Activated CD4-positive, alpha-beta T cell treated with anti-CD3 and anti-CD28 coated beads, Interleukin-2, amount 10 ng/mL, durations not matched to agents 7 days and 5 days (primary cell): ENCODE measurements at places on chromosomes 2 and 18.

- peak; percentile 39 for DNase-seq
Measured at GRCh38 chr2:61471905-61472805, 1.3 kb upstream of the USP34 start.

DNA sequence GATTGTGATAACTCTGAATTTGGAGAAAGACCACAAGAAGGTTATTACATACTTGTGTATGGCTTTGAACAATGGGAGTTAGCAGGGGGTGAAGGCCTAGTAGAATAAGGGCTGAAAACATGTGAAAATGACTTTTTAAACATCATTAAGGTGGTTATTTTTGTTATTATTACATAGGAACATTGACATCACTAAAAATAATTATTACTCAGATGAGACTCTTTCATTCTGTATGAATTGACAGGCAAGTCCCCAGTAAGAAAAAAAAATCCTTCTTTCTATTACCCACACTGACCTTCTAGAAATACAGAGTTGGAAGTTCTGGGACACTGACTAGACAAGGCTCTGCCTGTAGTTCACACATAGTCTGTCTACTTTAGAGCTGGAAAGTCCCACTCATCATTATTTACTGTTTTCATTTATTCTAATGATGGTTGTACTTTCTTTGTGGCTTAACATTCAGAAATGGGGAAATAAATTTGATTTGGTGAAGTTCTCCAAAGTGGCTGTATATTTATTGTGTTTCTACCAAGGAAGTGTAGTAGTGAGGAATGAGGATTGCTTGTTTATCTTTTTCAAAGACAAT is 219.6 kb upstream of the EPAS1 start:
- DNase-seq, result no peak

DNA sequence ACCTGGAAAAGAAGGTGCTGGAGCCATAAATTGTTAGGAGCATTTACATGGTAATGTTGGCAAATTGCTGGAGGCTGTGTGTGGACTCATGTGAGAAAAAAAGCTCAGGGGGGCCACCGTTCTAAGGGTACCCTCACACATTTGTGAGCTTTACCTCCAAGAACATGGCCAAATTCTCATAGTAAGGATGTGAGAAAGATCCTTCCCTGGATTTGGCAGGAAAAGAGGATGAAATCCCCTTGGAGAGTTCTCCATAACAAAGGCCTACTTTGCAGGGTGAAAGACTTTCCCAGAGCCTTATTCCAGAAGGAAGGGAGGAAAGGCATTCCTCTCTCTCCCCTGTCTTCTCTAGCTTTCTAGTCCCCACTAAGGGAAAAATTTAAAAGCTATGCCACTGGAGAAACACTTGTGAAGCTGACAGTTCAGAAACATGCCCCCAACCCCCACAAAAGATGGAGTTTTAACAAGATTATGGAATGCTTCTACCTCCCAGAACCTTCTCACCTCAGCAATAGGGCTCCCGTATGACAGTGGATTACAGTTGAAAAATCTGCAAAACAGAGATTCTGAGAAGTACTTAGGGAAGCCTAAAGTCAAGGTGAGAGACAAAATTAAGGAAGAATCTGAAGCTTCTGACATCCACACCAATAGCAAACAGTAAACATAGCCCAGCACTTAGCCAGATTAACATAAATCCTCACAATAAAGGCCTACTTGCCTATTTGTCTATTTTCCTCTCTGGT is 20.2 kb upstream of the ERMN start:
- DNase-seq, result no peak

DNA sequence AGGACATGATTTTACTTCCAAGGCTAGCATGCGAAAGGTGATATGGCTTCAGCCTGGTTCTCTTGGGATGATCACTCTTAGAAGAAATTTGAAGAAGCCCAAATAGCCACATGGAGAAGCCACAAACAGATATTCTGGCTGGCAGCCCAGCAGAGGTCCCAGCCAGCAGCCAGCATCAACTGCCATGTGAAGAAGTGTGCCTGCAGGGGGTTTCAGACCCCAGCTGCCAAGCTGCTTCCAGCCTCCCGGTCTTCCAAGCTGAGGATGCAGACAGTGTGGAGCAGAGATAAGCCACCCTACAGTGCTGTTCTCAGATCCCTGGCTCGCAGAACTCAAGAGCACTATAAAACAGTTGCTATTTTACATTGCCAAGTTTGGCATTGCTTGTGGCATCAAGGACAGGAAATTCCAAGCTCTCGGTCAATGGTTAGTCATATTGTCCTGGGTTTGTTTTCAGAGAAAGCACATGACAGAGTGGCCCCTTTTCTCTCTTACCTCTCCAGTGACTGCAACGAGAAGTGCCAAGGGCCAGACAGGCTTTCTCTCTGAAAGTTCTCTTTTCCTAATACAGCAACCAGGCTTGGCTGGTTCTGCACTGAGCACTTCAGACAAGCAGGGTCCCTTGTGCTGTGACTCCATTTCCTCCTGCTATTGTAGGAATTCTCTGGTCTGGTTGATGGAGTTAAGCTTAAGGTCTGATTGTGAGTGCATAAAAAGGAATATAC is 223.7 kb downstream of the ANKRD30B start:
- no peak for DNase-seq

DNA sequence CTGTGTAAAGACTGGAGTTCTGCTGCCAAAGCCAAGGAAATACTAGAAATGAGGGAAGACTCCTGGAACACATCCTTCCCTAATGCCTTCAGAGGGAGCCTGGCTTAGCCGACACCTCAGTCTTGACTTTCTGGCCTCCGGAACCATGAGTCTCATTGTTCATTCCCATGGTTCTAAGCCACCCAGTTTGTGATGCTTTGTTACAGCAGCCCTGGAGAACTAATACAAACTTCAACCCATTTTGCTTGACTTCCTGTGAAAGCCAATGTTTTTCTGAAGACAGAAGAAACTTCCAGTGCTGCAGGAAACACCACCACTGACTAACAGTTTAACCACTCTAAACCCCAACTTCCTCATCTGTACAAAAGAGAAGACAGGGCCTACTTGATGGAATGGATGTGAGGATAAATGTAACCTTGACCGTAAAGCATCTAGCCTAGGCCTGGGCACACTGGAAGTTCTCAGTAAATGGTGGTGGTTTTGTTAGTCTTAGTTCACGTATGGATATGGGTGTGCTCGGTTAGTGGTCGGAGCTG is 85.9 kb upstream of the RFX8 start:
- peak; percentile 10 for DNase-seq

DNA sequence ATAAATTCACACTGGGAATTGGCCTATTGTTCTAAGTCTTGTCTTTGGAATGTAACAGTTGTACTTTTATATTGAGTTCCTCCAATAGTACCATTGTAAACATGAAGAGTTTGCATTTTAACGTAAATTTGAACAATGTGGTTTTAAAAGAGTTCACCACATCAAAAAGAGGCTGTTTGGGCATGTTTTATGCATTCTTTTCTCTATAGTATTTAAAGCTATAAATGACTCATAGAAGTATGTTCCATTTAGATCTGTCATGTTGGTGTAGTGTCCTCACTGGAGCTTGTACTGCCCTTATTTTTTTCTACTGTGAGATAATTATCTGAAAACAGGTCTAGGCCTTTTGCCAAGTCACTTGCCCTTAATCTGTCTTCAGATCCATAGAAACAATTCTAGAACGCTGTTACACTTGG is 141.9 kb downstream of the RHBDD1 start:
- no peak for DNase-seq

GRCh38 chr2:186058614-186059013 is 320.0 kb downstream of the FSIP2 start:
- no peak for DNase-seq

DNA sequence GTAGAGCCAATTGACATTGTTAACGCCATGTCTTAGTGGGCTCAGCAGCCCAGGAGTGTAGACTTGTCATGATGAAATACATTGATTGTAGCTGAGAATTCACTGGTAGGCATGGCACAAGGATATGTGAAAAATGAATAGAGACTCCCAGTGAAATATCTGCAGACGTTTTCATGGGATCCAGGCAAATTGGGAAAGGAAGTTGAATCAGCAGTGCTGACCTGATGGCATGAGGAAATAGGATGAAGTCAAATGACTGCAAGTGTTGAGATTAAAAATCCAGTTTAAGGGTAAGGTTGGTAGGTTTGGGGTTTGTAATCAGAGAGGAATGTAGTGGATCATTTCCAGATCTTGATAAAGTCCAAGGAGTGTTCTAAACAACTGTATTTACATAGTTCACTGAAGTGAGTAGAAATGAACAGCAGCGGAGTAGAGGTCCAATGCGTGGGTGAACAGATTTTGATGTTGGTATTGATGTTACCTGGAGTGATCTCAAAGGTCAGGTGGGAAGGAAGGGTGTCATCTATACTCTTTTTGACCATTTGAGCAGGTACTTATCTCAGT is 24.6 kb downstream of the INSIG2 start:
- no peak for DNase-seq

GRCh38 chr2:75276093-75277029 is 77.0 kb upstream of the TACR1 start:
- no peak for DNase-seq

DNA sequence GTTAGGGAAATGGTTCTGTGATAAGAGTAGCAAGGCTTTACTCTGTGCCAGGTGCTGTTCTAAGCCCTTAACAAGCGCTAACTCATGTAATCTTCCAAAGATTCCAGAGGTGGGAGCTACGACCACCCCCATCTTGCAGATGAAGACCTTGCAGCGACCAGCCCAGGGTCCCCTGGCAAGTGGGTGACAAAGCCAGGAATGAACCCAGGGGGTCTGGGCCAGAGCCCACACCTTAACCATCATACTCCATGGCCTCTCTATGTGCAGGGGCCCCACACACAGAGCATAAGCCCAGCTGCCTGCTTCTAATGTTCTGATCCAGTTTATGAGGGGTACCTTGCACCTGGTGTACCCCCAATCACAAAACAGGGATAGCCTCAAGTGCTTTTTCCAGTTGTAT is 105.3 kb downstream of the ZBTB7C start:
- DNase-seq, result no peak

GRCh38 chr2:220562375-220563140 is 935.1 kb downstream of the SLC4A3 start:
- DNase-seq, result no peak

GRCh38 chr2:20608666-20609348 is 42.1 kb downstream of the HS1BP3 start:
- DNase-seq, result no peak

- peak; percentile 85 for DNase-seq
Measured at GRCh38 chr18:3448838-3449511, 997 bp upstream of the TGIF1 start.

DNA sequence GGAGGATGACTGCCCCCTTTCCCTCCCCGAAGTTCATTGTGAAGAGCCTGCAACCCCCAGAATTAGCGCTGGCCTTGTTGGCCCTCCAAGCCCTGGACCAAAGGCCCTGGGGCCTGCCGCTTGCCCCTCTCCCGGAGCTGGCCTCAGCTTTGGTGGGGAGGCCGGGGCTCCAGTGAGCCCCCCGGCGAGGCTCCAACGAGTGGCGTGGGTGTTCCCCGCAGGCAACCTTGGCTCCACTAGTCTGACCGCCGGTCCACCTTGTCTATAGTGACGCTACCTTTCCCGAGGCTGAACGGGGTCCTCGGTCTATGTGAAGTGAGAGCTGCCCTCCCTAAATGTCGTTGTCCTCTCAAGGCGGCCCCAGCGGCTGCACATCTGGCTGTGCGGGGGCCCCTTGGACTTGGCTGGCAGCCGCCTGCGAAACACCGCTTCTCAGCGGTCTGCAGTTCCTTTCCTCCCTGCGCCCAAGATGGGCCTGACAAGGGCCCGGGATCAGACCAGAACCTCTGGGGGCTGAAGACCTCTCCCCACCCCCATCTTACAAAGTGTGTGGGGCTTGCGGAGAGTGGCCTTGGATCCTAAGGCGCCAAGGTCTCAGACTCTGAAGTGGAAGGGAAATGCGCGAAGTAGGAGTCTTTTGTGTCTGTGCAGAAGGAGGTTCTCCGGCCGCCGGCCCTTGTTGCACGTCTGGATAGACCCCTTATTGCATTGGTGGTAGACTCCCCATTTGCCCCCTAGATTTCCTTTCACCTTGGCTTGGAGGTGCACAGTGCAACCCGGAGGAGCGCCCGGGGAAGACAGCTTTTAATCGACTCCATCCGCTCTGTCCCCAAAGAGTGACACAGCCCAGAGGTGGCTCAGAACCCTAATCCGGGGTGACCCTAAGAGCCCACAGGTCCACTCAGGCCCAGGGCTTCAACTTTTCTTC is 3.9 kb upstream of the HOXD10 start:
- DNase-seq, result no peak

- no peak for DNase-seq
Measured at GRCh38 chr2:219149667-219150066, 10.9 kb downstream of the NHEJ1 start.

DNA sequence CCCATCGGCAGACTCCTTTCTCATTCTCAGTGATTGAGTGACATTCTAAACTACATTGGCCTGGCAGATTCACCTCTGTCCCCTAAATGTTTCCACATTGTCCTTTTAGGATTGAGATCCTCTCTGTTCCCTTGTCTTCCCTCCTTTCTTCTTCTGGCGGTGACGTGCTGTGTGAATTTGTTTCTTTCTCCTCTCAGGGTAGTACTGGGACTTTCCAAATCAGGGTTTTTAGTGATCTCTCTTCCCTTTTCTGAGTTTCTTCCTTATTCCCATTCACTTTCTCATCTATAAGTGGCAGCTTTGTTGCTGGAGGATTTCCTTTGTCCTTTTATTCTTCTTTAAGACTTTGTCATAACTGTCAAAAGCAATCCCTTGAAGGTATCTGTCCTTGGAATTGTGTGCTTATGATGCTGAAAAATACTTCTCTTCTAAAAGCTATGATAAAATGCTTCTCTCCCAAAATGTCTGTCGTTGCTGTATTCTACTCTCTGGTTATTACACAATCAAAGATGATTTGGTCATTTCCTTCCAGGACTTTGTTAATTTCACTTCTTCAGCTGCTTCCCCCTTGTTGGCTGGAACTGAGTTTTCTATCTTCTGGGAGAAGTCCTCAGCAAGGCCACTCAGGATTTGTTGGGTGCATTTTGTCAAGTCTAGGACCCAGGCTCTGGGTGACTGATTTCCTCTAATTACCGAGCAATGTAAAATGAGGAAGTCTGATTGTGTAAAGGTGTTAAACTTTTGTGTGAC is 4.9 kb upstream of the IL1B start:
- no peak for DNase-seq

- DNase-seq, result no peak
Measured at GRCh38 chr18:22066083-22066485, 103.3 kb upstream of the GATA6 start.

- DNase-seq, result no peak
Measured at GRCh38 chr2:203625701-203626100, 80.7 kb upstream of the CD28 start.

- DNase-seq, result no peak
Measured at GRCh38 chr2:217103752-217104545, 244.1 kb upstream of the TNP1 start.

- DNase-seq, result no peak
Measured at GRCh38 chr2:135525786-135526185, 5.2 kb downstream of the ZRANB3 start.
